CD4-positive, alpha-beta T cell treated with Interleukin-10 for 1 hour (primary cell): ENCODE measurements at places on chromosomes 1 and 21.

GRCh38 chr1:87696483-87696882 is 367.8 kb downstream of the LMO4 start:
- no peak for DNase-seq

DNA sequence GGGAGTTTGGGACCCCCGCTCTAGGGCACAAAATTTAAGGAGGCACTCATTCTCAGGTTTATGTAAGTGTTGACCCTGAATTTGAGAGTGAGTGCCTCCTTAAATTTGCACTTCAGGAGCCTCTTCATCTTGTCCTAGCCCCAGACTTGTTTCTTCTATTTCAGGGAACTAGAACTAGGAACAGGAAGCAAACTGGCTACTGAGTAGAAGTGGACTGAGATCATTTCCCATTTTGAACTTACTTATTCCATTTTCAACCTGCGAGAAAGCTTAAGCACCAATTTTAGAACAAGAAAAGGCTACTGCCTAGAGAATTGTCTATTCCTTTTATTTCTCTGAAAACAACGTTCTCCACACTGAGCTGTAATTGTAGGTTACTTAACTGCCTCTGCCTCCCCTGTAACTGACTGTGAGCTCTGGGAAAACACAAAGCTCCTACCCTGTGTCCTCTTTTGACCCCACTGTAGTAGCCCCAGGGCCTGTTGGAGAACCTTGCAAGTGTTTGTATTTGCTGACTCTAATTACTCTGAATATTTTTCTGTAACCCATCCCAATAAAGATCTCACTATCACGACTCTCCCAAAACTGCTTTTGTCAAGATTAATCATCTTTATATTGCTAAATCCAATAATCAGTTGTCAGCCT is 2.5 kb downstream of the PPT1 start:
- DNase-seq: no peak

DNA sequence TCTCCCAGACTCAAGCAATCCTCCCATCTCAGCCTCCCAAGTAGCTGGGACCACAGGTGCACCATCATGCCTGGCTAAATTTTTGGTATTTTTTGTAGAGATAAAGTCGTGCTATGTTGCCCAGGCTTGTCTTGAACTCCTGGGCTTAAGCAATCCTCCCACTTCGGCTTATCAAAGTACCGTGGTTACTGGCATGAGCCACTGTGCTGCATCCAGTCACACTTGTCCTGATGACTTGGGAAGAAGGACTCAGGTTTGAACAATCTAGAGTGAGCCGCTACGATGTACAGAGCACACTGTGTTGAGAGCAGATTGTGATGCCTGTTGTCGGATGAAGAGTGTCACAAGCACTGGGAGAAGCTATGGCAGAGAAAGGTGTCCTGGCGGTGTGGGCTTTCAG is 27.2 kb downstream of the RNF187 start:
- DNase-seq: no peak

DNA sequence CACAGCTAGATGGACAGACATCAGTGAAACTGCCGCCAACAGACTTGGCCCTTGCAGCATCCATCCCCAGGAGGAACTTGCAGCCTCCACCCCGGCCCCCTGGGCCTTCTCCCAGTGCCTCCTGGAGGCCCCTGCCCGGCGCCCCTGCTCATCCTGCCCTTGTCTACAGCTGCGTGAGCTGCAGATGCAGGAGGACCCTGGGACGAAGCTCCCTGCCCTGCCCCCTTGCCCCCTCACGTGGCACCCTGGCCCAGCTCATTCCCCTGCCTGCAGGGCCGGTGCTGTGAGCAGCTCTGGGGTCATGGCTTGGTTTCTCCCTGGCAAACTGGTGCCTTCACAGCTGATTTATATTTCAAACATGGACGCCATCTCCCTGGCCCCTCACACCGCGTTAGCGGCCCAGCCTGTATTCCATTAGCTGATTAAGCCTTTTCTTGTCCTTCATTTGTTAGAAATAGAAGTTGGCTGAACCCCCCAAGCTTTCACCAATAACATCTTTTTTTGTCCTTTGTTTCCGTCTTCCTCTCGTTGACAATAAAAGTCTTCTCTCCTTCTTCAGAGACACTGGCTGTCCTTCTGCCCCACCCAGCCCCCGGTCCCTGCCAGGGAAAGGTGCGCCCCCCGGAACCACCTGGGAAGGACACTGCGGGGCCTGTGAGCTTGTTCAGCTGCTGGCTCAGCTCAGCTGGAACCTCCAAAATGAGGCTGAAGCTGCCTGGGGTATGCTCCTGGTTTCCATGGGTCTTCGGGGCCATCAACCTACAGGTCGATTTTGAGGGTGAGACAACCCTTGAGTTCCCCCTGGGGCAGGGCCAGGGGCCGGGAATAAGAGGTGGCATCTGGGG is 34.0 kb upstream of the SLC19A1 start:
- no peak for DNase-seq

DNA sequence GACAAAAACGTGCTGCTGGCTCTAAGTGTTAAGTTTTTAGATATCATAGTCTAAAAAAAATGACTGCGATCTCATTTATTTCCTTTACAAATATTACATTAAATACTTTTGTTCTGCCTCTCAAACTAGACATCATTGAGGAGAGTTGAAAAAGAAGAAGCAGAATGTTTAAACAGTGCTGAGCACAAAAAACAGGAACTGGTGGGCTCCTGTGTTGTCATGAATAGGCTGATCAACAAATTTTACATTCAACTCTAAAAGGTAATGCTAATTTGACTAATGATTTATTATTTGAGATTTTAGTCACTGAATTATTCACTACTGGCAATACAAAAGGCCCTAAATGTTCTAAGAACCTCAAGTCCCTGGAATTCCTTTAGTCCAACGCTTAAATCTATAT is 66.1 kb downstream of the GPATCH2 start:
- DNase-seq: no peak

DNA sequence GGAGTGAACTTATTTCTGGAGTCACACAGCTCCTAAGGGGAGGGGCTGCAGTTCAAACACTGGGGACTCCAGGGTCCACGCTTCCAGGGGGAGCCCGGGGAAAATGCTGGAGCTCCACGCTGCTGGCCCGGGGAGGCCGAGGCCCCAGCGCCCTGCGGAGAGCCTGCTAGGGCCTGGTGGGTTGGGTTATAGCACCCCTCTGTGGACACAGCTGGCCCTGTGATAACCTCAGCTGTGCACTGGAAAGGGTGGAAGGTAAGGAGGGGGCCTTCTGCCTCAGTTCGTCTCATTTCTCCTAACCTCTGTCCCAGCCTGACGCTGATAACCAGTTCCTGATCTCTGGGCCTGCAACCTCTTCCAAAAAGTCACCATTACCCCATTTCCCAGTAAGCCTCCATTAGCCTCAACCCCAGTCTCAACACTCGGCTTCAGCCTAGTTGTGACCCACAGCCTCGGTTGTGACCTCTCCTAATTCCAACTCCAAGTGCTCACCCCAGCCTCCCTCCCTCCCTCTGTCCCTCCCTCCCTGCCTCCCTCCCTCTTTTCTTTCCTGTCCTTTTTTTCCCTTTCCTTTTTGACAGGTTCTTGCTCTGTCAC is 7.1 kb downstream of the NBL1 start:
- DNase-seq: peak; percentile 60

DNA sequence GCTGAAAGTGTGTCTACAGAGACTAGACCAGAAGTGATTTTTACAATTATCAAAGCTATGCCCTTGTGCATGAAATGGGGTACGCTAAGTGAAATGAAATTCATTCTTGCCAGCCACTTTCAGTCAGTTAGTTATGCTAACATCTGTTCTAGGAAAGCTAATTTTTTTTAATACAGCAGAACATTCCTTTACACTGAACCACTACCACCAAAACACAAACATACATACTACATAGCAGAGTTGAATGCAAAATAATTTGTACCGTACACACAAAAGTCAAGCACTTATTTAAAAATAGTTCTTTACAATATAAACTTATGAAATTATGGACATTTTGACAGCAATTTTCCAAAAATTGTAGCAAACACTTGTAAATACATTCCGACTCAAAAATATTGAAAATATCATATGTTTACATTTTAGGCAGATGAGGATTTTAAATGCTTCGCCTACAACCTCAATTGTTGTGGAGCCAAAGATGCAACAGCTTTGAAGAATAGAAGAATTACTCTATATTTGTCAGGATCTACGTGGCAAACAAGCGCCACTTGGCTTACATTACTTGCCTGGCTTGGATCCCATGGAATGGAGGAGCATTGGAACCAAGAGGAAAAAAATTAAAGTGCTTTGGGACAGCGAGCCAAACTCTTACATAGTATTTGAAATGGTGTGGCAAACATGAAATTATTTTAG is 30.6 kb downstream of the WLS start:
- DNase-seq: no peak

DNA sequence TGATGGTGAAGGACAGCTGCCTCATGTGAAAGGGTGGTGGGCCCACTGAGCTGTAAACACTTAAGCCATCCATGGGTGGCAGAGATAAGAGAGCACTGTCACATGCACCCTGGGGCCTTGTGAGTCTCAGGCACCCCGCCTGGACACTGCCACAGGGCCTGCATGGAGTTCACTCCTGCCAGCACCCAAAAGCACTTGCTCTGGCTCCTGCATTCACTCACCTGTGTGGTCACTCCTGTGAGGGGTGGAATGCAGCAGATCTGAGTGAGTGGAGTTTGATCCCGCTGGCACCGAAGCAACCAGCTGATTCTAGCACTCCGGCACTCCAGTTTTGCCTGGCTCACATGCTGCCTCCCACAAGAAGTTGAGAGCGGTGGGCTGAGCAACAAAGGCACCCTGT is 1142.1 kb upstream of the PRMT6 start:
- no peak for DNase-seq

GRCh38 chr1:117188816-117189437 is 21.8 kb downstream of the VTCN1 start:
- no peak for DNase-seq

DNA sequence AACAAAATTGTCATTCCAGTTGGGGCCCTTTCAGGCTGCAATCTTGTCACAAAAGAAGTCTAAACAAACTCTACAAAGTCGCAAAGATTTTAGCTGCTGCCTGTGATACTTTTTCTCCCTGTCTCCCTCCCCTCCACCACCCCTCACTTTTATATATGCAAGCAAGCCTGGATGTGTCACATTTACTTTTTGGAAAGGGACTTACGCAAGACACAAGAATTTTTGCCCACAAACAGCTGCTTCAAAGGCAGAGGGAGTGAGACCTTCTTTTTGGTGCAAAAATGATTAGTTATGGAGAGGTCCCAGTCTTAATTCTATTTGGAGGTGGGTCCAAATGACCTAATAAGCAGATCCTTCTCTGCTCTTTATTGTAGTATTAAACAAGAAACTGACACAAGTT is 22.9 kb upstream of the RALGPS2 start:
- DNase-seq: no peak

- peak; percentile 61 for DNase-seq
Observed at GRCh38 chr1:44405031-44405797, at the start of gene RNF220. TSS of gene RNF220 (plus strand) at chr1:44405255.

DNA sequence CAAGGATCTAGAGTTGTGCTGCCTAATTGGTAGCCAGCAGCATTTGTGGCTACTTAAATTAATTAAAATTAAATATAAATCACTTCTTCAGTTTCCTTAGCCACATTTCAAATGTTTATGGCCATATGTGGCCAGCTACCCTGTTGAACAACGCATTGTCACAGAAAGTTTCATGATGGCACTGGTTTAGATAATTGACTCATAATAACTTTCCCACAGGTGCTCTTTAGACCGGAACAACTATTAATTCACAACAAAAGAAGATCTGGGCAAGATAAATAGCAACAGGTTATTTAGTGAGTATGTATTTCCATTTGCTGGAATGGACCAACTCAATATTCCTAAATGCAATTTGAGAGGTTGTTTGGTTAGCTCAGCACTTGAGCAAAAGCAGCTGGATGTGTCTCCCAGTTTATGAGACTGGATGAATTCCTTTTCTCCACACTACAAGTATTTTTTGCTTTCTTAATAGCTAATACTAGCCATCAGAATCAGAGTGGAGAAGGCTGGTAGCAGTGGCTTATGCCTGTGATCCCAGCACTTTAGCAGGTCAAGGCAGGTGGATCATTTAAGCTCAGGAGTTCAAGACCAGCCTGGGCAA is 3.7 kb upstream of the AMIGO1 start:
- no peak for DNase-seq

DNA sequence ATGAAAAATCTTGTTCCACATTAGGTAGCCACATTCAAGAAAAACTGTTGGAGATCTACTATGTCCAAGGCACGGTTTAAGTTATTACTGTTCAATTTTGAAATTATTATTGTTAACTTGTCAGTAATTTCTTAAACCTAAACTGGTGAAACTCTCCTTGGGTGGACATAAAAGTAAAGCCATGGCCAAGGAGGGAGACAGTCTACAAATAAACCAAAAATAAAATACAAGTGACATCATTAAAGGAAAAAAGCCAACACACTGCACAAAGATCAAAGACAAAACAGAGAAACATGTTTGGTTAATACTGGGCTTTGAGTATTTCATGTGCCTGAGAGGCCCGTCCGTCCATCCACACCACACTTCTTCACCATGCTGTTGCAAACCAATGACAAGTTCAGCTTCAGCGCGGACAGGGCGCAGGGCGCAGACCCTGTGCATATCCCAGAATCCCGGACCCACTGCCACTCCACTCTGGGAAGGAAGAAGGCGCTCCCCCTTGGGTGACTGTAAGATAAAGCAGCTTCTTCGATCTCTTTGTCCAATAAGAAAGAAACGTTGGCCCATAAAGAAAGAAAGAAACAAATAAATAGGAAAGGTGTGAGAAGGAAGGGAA is 918 bp upstream of the RASAL2 start:
- DNase-seq: no peak

GRCh38 chr21:39527664-39528381 is 76.1 kb downstream of the SH3BGR start:
- DNase-seq: no peak

DNA sequence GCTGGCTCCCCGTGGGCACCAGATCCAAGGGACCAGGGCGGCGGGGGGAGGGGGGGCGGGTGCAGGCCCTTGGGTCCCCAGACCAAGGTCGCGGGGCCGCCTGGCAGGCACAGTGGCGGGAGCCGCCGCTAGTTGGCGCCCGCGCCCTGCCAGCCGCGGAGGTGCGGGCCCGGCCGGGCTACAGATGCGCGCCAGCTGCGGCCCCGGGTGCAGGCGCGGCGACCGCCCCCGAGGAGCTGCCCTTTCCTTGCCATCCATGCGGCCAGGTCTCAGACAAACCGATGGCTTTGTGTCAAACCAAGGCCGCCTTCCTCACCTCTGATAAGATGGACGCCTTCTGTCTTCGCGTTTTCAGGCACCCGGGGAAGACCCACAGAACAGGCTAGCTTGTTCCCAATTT is 2.2 kb upstream of the RUNX3 start:
- peak; percentile 70 for DNase-seq

DNA sequence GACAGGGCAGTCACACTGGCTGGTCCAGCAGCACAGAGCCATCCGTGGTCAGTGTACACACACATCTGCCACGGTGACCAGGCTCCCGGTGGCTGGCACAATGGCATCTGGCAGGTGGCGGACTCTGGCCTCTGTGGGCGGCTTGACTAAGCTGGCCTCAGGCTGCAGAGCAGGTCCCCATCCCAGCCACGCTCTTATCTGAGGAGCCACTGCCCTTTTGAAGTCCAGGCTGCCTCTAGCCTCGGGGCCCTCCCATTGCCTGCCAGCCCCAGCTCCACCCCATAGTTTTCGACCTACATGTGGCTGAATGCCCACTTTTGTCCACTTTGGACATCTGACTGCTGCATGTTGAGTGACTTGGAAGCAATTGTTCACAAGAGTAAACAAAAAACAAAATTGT is 29.9 kb upstream of the EDN2 start:
- DNase-seq: no peak

- no peak for DNase-seq
Observed at GRCh38 chr21:30482130-30482529, 2.0 kb upstream of the KRTAP19-1 start.

GRCh38 chr1:33167650-33168447 is 14.0 kb downstream of the TRIM62 start:
- no peak for DNase-seq

GRCh38 chr1:201408176-201408833 is 9.2 kb upstream of the LAD1 start:
- DNase-seq: peak; percentile 58
